Activated CD4-positive, CD25-positive, alpha-beta regulatory T cell treated with anti-CD3 and anti-CD28 coated beads, Interleukin-2, amount 50 U/mL, for 24 hours (primary cell): ENCODE measurements at places on chromosomes 7 and 10.

DNA sequence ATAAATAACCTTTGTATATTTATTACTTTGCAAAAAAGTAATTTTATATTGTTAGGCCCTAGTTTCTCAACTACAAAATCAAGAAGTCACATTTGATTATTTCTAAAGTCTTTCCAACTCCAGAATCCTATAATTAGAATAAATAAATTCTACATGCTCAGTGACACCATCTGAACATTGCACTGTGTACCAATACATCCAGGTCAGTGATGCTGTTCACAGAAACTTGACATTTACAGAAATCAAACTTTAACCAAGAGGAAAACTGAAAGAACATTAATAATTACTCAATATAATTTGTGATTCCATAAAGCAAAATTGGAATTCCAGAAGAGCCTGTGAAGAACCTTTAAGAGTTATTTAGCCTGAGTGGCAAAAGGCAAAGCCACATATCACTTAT, 104.0 kb upstream of the FAM133B start:
- ATAC-seq = no peak

GRCh38 chr7:156984174-156984891, 26.1 kb downstream of the MNX1 start:
- ATAC-seq = no peak

- ATAC-seq = no peak
These were observed 733.9 kb upstream of the PHF14 start for GRCh38 chr7:10239695-10240345.

GRCh38 chr10:61837755-61838171, 63.7 kb upstream of the ARID5B start:
- no peak for ATAC-seq

- ATAC-seq = no peak
These were observed 20.1 kb downstream of the NFE2L3 start for GRCh38 chr7:26172048-26172447.

GRCh38 chr7:36746347-36746746, 22.1 kb upstream of the AOAH start:
- ATAC-seq = no peak

- ATAC-seq = no peak
These were observed 98.3 kb upstream of the CTBP2 start for GRCh38 chr10:125258676-125259075.

GRCh38 chr7:75691793-75692543, 46.8 kb downstream of the HIP1 start:
- ATAC-seq = no peak

DNA sequence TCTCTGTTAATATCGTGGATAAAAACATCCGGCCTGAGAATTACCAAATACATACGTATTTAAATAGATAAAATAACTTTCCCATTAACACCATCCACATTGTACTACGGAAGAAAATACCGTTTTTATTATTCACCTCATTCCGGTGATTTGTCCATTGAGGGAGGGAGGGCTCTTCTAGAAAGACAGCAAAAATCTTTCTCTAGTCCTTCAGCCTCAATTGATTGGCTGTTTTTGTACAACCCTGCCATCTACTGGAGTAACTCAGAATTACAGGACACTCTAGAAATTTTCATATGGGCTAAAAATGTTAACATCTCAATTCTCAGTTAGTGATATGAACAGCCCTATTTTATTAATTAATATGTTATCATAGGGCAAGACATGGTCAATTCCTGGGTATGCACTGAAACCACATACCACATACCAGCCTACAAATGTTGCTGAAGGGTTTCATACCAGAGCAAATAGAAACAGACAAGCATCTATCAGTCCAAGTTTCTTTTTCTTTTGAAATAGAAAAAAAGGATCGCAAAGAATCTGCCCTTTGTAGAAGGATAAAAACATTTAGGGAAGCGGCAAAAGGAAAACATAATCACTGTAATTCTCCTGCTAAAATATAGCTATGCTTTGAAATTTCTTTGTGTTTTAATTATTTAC, 55.8 kb upstream of the CDCA7L start:
- ATAC-seq = peak; percentile 51

DNA sequence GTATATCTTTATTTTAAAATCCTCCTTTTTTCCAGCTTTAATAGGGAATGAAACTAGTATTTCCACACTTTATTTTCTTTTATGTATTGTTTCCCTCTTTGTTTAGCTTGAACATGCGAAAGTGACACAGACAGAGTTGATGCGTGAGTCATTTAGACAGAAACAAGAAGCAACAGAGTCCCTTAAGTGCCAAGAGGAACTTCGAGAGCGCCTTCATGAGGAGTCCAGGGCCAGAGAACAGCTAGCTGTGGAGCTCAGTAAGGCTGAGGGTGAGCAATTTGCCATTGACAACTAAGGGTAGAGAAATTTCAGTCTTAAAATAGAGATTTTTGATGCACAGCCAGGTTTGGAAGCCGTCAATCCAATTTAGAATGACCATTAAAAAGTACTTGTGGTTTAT, 73.1 kb downstream of the CYP51A1 start:
- ATAC-seq = no peak

DNA sequence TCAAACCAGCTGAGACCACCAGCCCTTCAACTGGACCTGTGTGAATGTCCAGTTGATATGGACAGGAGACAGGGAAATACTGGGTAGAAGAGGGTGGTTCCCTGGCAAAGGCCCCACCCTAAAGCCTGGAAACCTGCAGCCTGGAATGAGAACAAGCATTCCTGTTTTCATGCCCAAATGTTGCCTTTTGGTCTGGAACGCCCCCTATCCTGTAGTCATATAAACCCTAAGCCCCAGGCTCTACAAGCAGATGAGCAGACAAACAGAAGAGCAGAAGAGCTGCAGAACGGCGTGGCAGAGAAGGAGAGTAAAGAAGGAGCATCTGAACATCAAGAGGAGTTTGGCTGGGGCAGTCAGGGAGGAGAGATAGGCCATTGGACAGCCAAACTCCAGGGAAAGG, 38.4 kb downstream of the SYPL1 start:
- no peak for ATAC-seq

DNA sequence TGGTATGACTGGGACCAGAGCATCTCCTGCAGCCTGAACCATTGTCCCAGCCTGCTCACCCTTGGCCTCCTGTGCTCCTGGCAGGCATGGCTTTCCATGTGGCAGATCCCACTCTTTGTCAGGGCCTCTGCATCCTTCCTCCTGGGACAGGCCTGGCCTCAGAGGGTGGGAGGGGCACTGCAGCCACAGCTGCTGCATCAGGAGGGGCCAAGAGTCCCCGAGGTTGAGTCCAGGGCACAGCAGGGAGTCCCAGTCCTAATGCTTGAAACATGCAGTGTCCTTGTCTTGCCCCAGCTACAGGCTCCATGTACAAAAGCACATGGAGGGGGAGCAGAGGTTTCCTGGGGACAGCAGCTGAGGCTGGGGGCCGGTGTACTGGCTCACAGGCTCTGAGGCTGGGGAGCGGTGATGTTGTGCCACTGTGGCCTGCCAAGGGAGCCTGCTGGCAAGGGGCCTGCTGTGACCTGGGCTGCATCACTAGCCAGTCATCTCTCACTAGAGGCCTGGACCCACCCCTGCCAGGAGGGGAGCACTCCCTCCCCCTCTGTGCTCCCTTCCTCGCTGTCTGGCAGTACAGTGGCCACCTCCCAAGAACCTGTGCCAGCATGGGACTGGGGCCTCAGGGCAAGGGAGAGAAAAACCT, 144.8 kb downstream of the ZNF248 start:
- no peak for ATAC-seq

DNA sequence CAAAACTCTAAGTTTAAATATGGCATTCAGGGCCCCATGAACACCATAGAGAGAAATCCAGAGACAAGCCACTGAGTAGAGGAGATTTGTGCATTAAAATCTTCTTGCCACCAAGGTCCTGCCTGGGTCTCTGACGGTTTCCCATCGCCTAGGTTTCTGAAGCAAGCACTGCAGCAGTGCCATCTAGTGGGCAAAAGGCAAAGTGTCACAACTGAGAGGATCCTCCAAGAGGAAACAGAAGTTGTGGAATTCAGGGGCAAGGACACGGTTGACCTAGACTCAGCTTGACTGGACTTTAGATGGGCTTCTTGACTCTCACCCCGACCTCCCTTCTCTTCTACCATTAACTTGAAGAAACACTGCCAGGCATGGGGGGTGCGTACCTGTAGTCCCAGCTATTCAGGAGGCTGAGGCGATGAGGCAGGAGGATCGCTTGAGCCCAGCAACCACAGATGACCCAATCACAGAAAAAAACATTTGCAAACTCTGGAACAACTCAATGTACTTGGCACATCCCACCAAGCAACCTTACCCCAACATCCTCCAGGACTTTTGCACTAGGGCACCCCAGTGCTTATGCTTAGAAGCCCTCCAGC, 604.1 kb downstream of the GALNT17 start:
- no peak for ATAC-seq

- ATAC-seq = no peak
These were observed 570 bp upstream of the ARF5 start for GRCh38 chr7:127587663-127588018.

- ATAC-seq = no peak
These were observed 177.8 kb downstream of the USP6NL start for GRCh38 chr10:11433657-11434056.
